ENCODE measurements at places on chromosomes 1 and 21.

DNA sequence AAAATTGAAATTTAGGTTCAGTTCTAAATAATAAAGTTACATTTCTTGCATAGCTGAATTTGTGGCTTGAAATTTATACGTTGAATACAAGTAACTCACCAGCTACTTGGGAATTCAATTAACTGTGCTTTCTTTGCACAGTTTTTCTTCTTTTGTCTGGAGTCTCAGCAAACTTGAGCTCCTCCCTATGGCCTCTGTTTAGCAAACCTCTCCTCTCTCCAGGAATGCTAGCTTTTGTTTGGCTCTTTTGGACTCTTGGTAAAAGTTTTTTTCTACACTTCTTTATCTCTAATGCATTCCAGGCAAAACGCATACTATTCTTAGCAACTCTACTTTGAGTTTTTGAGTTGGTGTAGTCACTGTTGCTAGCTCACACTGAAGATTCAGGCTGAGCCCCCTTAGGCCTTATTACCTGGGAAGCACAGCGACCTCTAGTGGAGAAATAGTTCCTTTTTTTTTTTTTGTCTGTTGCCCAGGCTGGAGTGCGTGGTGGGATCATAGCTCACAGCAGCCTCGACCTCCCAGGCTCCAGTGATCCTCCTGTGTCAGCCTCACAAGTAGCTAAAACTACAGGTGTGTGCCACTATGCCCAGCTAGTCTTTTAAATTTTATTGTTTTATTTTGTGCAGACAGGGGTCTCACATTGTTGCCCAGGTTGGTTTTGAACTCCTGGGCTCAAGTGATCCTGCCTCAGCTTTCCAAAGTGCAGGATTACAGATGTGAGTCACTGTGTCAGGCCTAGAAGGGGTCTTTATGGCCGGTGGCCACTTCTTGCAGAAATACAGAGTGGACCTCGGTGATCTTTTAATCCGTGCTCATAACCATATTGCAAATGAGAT lies 61.7 kb downstream of the CASQ2 start:
- no peak for DNase-seq

- DNase-seq: no peak
Observed at GRCh38 chr1:46098027-46098712, 34.3 kb downstream of the PIK3R3 start.

- no peak for DNase-seq
Observed at GRCh38 chr1:205914155-205914507, 29.1 kb downstream of the SLC26A9 start.

DNA sequence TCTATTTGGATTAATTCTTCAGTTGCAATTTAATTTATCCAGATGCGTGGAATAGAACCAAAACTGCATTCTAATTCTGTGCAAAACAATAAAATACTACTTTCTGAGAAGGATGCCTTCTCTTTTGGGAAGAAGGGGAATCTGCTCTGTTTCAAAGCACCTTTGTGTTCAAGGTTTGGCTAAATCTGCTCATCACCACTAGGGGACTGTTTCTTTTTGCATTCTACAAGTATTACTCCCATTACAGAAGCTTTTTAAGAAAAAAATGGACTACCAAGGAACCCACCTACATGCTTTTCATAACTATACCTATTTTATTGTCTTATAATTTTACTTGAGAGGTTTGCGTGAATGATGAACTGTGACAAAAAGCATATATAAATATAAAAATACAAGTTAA lies 18.2 kb downstream of the MRPS6 start:
- DNase-seq: no peak

DNA sequence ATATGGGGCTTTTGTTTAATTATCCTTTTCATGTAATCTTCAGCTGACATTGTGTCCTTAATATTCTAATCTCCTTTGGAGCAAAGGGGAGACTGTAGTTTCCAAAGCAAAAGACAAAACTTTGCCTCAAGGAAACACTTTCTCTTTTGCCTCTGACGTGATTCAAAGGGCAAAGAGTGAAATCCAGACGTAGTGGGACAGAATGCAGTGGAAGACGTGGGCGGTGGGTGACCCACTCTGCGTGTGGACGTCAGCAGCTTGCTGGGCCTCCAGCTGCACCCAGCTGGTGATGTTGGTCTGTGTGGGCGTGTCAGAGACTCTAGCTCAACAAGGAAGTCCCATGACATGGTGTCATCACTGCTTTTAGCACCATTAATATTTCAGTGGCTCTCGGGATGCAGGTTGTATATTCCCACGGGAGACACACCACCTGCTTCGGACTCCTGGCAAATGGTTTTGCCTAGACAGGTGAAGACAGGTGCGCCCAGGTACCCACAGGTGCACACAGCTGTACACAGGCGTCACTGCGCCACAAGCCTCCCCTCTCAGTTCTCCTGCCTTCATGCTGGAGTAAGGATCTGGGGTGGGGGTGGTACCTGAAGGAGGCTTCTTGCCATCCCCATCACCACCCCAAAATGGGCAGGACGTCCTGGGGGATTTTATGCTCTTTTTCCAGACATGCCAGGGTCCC lies 292.1 kb upstream of the VAMP3 start:
- no peak for DNase-seq

DNA sequence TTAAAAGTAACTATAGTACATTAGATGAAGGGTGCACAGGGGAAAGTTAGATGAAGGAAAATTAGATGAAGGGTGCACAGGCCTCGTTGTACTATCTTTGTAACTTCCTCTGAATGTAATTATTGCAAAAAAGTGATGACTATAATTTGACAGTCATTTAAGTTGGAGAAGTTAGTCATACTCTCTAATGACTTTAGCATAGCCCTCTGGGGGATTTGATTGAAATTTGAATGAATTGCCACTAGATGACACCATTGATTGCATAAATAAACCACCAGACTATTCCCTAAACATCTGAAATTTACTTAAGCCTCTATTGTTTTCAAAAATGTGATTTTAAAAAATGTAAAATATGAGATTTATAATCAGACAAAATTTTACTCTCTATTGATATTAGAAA lies 102.6 kb downstream of the TPR start:
- no peak for DNase-seq

GRCh38 chr1:43405219-43405875 lies 15.6 kb downstream of the SZT2 start:
- DNase-seq: no peak

- no peak for DNase-seq
Observed at GRCh38 chr1:5620418-5620817, 371.8 kb downstream of the NPHP4 start.

DNA sequence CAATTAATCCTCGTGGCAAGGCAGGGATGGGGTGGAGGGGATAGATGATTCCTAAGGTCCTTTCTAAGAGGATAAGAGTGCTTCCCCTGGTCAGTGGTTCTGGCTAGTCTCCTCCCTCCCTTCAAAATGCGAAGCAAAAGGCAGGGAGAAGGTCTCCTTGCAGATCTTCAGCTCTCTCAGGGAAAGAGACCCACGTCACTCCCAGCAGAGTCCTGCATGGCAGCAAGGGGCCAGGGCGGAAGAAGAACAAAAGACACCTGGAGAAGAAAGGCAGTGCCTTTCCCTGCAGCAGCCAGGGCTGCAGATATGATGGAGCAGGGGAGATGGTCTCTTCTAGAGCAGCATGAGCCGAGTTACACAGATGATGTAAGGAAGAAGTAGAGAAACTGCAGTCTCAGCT lies 29.6 kb upstream of the SLAMF9 start:
- DNase-seq: no peak

- no peak for DNase-seq
Observed at GRCh38 chr1:230858236-230858820, 10.0 kb downstream of the C1orf198 start.

- no peak for DNase-seq
Observed at GRCh38 chr1:22969304-22969709, 3.4 kb downstream of the LACTBL1 start.

- no peak for DNase-seq
Observed at GRCh38 chr1:77977989-77978292, 931 bp downstream of the FUBP1 start.

DNA sequence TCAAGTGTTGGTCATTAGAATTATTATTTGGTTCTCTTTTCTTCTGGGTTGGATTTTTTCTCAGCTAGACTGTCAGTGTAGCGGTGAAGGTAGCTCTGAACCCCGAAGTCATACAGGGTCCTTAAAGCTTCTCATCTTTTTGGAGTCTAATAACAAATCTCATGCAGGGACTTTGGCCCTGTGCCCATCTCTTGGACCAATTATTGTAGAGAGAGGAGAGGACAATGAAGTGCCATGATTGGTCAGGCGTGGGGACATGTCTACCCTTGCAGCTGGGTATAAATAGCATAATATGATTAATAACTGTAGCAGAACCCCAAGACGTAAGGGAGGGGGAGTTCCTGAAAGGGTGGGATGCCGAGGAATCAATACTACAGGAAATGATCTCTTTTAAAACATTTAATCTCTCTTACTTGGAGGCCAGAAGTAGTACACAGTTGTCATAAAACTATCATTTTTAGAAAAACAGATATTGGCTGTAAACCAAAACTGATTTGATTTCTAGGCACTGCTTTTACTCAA lies 8.8 kb downstream of the MAGI3 start:
- no peak for DNase-seq

GRCh38 chr1:11109047-11109760 lies 9.5 kb upstream of the EXOSC10 start:
- DNase-seq: no peak

- no peak for DNase-seq
Observed at GRCh38 chr1:223870617-223871574, 25.1 kb upstream of the TP53BP2 start.

DNA sequence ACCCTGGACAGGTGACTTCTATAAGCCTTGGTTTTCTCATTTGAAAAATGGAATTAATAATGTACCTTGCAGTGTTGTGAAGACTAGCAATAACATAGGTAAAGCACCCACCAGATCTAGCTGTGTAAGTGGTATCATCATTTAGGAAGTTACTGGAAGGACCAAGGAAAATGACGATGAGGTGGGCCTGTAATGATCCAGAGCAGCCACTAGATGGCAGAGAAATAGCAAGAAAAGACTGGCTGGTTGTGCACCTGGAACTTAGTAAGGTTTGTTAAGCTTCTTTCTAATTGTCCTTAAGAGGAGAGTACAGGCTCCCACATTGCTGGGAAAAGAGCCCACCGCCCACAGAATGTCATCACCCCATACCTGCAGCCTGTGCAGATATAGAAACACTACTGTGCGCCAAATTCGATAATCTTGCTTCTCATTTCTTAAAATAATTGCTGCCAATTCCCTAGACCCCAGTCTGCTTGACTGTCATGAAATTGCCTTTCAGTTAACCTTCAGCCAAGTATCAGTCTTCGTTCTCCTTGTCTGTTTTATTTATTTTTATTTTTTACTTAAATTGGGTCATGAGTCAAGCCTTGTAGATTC lies 37.2 kb downstream of the WNT4 start:
- DNase-seq: no peak

DNA sequence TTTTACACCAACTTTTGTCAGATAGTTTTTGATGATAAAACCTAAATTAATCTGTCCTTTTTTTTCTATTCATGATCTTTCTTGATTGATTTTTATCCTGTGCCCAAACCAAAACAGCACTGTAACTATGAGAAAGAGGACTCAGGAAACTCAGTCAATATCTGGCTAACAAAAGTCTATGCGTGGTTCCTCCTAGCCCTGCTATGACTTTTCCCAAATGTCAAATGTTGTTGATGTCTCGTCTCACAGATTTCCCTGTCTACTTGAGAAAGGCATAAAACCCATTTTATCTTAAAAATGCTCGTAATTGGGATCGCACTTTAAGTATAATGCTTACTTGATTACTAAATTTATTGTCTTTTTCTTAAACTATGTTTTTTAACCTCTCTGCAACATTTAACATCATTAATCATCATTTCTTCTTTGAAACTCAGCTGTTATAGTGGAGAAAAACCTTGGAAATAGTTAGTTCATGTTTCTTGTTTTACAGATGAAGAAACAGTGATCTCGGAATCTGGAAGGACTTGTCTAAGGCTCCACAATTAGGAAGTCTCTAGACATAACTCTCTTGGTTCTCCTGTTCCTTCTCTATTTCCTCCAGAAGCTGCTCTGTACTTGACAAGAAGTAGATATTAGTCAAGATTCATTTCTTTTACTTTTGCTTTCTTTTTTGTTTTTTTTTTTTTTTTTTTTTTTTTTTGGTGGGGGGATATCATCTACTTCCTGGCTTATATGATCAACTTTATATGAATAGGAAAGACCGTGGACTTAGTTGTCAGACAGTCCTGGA lies 26.2 kb upstream of the PTPRC start:
- no peak for DNase-seq

Measured in stimulated activated CD4-positive, alpha-beta T cell treated with anti-CD3 and anti-CD28 coated beads, Interleukin-2, amount 100 ng/mL, for 4 hours (primary cell).